Uterus (tissue), 4 donors: ENCODE measurements at places on chromosomes 2 and 18.

DNA sequence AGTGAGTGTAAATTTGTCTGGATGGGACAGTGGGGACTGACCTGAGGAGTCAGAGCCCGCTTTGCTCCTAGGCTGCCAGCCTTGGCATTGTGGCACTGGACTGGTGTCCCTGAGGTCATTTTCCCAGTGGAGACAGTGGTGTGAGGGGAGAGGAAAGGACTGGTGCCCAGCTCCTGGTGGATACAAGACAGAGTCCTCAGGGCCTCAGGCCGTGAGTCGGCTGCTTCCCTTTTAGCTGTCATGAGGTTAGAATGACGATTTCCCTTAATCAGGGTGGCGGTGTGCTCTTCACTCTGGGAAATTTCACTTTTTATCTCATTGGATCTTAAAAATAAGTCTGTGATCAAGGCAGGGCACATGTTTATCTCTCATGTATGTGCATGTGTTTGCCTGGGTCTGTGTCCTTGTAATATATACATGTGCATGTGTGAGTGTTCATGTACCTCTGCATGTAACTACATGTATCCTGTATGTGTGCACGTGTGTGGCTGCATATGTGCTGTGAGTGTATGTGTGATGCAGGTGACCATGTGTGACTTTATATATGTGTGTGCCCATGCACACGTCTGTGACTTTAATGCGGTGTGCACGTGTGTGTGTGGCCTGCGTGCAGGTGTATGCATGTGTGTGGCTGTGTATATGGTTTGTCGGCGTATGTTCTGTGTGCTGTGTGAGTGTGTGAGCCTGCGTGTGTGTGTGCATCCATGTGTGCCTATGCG is 55.7 kb downstream of the GLI2 start:
- DNase-seq: no peak

GRCh38 chr18:57439609-57439968 is 4.4 kb downstream of the ONECUT2 start:
- no peak for DNase-seq

DNA sequence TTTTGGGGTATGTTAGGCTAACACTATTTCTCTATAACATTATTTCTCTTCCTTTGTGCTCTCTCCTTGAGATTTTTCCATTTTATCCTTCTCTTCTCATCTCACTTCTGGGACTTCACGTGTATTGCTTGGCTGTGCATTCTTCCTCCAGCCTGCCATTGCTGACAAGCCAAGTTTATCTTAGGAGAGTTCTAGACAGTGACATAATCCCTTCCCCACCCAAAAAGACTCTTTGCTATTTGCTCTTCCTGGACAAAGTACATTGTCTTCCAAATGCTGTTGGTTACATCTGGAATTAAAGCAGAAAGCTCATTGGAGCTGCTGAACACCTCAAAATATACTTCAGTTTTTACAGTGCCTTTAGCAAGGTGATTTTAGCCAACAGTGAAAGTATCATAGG is 8.9 kb downstream of the TSPYL6 start:
- no peak for DNase-seq

GRCh38 chr2:23041443-23041842 is 343.5 kb upstream of the KLHL29 start:
- DNase-seq: no peak

DNA sequence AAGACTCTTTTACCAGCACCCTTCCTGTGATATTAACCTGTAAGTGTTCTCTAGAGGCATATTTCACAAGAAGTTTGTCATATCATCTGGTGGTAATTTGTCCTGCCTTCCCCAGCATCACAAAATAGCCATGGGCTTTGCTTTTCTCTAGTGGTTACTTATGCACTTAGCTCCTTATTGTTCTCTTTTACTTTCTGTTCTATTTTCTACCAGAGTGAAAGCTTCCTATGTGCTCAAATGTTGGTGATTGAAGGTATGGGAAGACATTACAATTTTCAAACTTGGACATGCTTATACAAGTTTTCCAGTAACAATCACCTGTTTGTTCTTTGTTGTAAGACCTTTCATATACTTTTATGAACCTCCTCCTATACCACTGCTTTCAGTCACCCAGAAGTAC is 87.0 kb upstream of the KCNH7 start:
- no peak for DNase-seq

DNA sequence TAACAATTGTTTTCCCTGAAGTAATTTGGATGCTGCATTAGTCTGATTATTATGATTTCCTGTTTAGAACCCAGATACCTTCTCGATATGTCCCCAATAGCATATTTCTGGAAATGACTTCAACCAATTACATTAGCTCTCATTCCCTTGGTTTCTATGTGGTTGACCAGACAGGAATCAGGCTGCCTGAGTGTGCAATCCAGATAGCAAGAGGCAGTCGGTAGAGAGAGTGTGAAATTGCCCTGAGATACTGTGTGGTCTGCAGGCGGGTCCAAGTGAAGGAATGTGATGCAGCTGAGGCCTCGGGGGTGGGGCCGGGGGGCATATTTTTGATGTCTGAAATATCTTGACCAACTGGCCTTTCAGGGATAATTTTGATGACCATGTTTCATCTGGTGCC is 143.9 kb upstream of the ITGA6 start:
- no peak for DNase-seq

DNA sequence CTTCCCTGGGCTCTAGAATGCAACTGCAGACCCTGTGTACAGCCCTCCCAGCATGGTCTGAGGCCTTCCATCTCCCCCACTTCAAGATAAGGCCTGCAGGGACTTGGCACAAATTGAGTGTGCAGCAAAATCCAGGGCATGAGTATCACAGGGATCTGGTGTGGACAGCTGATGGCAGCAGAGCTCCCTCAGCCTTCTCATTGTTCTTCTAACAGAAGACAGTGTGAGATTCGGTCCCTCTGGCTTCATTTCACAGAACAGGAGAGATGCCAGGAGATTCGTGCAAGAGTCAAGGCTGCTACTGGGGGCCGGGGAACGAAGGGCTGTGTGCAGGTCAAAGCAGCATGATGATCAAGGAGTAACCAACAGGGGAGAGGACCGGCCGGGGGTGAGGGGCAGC is 85.8 kb downstream of the UXS1 start:
- DNase-seq: no peak

- DNase-seq: no peak
Measured at GRCh38 chr2:217650229-217650628, 352.6 kb downstream of the TNS1 start.

- DNase-seq: no peak
Measured at GRCh38 chr2:102765061-102765460, 3.2 kb downstream of the TMEM182 start.

GRCh38 chr2:222869252-222869560 is 8.4 kb downstream of the ACSL3 start:
- no peak for DNase-seq

- no peak for DNase-seq
Measured at GRCh38 chr2:78682781-78683180, 342.7 kb upstream of the REG3G start.

GRCh38 chr18:76441668-76442412 is 53.2 kb downstream of the ZNF516 start:
- DNase-seq: no peak

- no peak for DNase-seq
Measured at GRCh38 chr2:173791502-173791901, 173.7 kb downstream of the SP3 start.

DNA sequence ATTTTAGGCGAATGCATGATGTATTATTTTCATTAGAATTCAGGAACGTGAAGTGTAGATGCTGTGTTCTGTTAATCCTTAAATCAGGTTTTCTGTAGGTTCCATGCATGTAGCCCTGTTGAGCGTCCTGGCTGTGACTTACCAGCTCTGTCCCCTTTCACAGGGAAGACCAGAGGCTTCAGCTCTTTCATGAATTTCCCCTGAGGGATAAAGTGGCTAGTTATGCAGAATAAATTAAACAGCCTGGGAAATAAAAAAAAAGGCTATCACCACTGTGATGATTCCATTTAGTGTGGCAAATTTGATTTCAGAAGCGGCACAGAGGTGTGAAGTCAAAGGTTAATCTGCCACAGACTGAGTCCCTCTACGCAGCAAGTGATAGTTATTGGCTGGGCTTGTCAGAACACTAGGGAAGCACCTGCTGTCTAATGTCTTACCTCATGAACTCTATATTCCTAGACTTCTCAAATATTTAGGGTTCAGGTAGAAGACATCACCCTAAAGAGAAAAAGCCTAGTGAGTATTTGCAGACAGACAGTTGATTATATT is 61.6 kb upstream of the LINC00305 start:
- DNase-seq: no peak

DNA sequence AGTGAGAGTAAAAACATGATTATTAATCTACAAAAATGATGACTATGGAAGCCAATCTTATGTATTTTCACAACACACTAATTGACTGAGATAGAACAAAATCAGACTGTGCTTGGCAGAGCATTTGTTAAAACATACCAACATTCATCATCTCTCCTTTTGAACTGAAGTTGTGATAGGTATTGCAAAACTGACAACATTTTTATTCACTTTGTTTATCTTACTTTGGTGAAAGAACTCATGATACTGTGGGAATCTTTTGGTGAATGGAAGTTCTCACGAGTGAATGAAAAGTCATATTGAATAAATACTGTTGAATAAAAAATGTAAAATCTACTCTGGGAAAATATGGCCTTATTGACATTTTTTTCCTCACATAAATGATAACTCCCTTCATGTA is 1430.2 kb upstream of the PIK3C3 start:
- DNase-seq: no peak

GRCh38 chr2:127570282-127571250 is 35.1 kb downstream of the MYO7B start:
- peak; percentile 54 for DNase-seq

DNA sequence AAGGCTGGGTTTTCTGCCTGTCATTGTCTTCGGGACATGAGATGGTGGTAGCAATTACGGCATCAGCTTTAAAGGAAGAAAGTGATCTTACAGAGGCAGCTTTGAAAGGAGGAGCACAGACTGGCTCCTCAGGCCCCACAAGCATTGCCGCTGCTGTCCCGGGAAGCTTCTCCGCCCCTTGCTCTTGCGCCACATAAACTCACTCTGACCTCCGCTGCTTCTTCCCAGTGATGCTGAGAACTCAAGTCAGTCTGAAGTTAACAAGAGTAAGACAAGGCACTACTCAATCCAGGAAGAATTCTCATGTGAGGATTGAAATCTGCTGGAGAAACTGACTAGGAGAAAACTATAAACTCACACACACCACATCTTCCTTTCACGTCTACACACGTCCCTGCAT is 112.4 kb upstream of the RIOK3 start:
- DNase-seq: peak; percentile 40

- no peak for DNase-seq
Measured at GRCh38 chr2:171531836-171532450, 9.7 kb downstream of the CYBRD1 start.

DNA sequence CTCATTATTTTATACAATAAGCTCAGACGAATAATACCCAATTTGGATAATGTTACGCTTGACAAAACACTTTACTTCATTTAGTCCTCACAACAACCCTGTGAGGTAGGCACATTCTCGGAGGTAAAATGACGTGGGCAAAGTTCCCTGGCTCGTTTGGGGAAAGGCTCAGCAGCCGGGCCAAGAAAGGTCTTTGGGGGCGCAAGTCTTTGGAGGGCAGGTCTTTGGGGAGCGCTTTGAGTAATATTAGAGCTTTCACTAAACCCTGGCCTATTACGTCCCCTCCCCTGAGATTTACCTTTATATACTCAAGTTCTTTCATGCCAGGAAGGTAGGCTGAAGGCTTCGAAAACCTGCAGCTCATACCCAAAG is 427 bp downstream of the RBKS start:
- DNase-seq: no peak

- no peak for DNase-seq
Measured at GRCh38 chr2:219124381-219125110, 36.1 kb downstream of the NHEJ1 start.

- peak; percentile 80 for DNase-seq
Measured at GRCh38 chr2:218398437-218399390, 954 bp upstream of the CTDSP1 start.

DNA sequence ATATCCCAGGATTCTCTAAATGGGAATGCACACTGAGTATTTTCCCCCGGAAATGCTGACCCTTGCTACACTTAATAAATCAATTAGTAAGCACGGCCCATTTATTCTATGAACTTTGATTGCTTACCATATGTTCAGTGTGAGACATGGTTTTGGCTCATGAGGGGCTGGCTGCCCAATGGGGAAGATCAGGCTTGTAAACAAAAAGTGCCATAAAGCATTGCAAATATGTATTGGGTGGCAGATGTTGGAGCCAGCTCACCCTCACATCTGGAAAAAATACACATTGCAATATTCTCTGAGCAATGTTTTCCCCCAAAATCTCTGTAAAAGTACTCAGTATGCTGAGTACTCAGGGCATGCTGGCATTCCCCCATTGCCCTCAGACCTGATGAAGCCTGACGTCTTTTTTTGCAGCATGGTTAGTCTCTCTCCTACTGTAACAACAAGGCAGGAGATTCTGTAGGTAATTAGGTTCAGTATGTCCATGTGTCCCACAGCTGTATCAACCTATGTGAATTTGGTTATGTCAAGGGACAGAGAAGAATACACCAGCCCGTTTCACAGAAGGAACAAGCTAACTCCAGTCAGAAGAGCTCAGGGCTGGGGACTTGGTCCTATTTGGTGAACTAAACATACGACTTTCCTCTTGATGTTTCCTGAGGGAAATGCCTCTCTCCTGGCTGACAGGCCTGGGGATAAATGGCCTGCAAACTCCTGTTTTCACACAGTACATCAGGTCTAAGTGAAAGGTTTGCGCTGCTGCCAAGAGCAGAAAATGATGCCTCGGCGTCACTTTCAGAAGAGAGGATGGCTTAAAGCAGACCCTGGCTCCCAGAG is 202.4 kb downstream of the INSIG2 start:
- DNase-seq: no peak

- DNase-seq: no peak
Measured at GRCh38 chr2:29747786-29748470, 173.5 kb downstream of the ALK start.

- DNase-seq: peak; percentile 23
Measured at GRCh38 chr2:29923110-29923721, 1.8 kb upstream of the ALK start.

DNA sequence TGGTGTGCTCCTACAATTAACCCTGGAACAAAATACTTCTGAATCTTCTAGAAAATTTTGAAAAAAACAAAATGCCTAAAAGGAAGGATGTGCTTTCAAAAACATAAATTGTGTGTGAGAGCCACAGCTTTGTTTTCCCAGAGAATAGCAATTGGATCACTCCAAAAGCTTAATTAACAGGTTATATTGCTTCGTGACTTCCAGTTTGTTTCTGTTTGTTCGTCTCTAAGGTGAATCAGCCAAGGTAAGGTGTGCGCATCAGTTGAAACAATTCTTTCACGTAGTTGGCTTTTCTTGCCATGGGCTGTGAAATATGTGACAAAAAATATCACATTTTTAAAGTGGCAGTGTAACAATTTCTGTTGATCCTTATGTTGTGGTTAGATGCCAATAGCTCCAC is 90.3 kb upstream of the BARD1 start:
- no peak for DNase-seq
